DMS79 (cell line): ENCODE measurements at places on chromosomes 3 and 15.
A peak's percentile ranks its signal among the peaks of the same experiment; 100 is the strongest.

- no peak for DNase-seq
Observed at GRCh38 chr3:56796996-56797395, 4.8 kb downstream of the ARHGEF3 start.

- no peak for DNase-seq
Observed at GRCh38 chr3:134002306-134002705, 27.4 kb downstream of the SLCO2A1 start.

DNA sequence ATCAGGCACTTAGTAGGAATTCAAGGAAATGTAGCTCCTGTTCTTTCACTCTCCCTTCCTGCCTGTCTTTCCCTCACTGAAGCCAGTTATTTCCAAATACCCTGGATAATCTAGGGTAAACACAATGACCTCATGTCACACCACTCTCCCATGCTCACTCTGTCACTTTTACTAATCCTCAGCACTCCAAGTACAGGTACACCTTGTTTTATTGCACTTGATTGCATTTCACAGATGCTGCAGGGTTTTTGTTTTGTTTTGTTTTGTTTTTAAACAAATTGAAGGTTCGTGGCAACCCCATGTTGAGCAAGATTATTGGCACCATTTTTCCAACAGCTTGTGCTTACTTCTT is 40.8 kb downstream of the PPM1L start:
- DNase-seq = peak; percentile 12

- no peak for DNase-seq
Observed at GRCh38 chr15:76073554-76073953, 13.8 kb downstream of the TMEM266 start.

DNA sequence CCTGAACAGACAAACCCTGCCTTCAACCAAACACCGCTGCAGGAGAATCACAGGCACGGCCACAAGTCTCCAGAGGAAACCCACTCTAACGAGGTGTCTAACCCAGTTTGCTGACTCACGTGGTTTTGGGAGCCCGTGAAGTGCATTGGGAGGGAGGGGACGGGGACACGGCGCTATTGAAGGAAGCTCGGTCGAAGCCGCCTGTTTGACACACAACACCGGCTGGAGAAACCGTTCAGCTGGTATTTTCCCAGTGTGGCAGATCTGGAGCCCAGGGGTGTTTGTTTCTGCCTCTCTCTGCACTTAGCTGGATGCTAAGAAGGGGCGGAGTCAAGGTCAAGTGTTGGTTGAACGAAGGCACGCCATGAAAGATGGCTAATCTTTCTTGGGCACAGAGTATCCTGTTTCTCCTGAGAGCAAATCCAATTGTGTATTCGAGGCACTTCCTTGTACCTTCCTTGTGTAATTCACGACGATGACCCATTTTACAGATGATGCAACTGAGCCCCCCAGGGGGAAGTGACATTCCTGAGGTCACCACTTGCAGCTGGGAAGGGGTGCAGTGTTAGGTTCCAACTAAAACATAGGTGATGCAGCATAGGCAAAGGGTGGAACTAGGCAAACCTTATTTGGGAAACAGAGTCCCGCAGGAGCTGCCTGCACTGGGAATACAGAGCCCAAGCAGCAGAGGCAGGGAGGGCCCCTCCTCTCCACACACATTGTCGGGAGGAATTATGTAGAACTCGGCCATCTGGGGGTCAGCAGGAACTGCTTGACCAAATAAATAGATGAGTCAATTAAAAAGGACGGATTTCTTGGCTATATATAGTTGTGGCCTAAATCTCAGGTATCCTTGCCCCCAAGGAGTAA is 22.5 kb downstream of the SLC6A6 start:
- peak; percentile 46 for DNase-seq

DNA sequence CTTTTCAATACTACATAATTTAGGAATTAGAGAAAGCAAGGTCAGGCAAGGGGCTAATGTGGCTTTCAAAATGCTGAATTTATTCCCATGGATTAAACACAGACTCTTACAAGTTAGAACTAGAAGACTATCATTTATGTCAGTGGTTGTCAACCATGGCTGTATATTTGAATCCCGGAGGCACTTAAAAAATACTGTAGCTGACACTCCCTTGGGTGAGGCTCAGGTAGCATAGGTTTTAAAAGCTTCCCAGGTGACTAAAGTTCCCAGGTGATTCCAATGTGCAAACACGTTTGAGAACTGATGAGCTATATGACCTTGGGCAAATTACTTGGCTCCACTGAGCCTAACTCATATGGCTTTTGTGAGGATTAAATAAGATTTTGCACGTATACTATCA is 29.6 kb downstream of the AAGAB start:
- DNase-seq = no peak

DNA sequence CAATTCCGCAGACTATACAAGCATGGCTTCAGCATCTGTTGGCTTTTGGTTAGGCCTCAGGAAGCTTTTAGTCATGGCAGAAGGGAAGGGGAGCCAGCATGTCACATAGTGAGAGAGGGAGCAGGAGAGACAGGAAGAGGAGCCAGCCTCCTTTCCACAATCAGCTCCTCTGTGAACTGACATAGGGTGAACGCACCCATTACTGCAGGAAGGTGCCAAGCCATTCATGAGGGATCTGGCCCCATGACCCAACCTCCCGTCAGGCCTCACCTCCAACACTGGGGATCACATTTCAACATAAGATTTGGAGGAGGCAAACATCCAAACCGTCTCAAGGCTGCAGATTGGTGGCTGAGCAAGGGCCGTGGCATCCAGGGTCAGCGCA is 106.3 kb downstream of the LRRK1 start:
- DNase-seq = no peak

DNA sequence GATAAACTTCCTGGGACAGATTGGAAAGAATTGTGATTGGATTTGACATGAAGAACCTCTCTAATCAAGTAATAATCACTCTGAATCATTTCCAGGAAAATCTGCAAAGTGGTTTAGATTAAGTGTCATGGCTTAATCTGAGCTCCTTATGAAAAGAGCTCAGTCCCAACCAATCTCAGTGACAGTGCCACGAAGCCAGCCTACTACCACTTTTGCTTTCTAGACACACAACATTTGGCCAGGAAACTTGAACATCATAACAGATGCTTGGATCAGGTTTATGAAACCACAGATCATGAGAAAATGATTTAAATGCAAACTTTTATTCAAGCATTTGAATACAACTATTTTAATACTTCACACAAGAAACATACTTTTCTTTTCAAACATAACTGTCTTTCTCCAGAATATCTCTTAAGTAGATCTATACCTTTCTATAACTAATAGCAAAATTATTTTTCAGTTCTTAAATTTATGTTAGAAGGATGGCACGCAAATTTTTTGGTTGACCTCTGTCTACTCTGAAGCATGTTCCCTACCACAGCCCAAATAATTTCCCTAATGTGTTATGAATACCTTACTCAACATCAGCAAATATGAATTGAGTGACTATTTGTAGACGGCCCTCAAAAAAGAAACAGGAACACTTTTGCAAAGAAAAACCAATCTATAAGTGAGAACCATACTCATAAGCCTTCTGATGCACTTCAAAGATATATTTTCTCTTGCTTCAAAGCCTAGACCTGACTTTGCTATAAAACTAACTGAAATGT is 495.0 kb upstream of the ZNF385D start:
- DNase-seq = no peak

DNA sequence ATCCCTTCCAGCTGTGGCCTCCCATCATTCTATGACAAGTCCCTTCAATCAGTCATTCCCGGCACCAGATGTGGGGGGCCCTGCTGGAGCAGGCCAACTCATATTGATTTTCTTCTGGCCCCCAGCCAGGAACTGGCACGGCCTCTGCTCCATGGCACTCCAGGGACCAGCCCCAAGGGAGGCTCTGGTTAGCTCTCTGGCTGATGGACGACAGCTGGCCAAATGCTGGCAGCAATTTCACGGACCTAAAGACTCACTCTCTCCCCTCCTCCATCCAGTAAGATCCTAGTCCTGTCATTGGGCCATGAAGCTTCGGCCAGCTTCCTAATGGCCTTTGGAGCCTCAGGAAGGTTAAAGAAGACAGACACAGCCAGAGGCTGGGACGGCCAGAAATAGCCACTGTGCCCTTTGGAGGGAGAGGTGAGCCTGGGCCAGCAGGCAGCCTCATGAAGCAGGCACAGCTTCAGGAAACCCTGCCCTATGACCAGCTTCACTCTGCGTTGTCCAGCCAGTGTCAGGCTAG is 131.0 kb downstream of the MEX3B start:
- DNase-seq = peak; percentile 69

GRCh38 chr3:13898346-13898745 is 18.5 kb upstream of the WNT7A start:
- no peak for DNase-seq

DNA sequence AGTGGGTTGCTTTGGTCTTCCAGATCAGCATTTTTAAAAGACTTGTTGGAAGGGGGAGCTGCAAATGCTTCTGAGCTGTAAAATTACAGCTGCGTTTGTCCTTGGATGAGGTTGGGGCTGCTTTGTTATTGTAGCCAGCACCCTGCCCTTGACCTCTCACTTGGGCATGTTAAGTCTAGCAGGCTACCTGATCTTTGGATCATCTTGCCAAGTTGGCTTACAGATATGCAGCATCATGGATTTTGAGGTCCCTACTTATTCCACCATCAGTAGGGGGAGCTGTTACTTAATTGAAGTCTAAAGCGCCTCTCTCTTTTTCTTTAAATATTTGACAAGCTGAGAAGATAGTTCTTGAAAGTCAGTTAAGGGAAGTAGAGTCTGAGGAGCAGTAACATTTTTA is 793.0 kb downstream of the MCTP2 start:
- no peak for DNase-seq

GRCh38 chr15:41523097-41523496 is 9.5 kb upstream of the LTK start:
- no peak for DNase-seq

- DNase-seq = no peak
Observed at GRCh38 chr3:112681822-112682325, 40.9 kb upstream of the CCDC80 start.
